H54 (cell line): ENCODE measurements at places on chromosomes 7 and 10.
A peak's percentile ranks its signal among the peaks of the same experiment; 100 is the strongest.

DNA sequence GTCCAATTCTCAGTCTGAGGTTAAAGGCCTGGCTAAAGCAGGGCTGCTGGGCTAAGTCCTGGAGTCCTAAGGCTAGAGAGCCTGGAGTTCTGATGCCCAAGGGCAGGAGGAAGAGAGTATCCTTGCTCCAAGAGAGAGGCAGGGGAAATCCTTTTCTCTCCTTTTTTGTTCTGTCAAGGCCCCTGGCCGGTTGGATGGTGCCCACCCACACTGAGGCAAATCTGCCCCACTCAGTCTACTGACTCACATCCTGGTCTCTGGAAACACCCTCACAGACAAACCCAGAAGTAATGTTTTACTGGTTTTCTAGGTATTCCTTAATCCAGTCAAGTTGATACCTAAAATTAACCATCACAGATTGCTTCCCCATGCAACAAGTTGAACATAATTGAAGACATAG lies 23.0 kb downstream of the ZNF518A start:
- no peak for DNase-seq

DNA sequence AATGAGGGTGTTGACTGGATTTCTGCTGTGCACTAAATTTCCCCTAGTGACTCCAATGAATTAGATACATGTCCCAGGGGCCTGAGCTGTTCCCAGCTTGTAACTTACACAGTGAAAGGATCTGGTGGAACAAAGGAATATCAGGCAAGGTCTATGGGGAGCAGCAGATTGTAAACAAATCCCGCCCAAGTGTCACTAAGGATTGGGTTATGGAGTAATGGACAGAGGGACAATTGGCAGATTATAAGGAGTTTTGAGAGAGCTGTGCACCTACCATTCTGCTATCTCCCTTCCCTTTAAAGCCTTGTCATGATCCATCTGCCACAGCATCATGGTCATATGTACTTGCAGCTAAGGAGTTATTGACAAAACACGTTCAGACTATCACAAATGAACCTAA lies 183.0 kb downstream of the RAB11FIP2 start:
- DNase-seq: no peak

DNA sequence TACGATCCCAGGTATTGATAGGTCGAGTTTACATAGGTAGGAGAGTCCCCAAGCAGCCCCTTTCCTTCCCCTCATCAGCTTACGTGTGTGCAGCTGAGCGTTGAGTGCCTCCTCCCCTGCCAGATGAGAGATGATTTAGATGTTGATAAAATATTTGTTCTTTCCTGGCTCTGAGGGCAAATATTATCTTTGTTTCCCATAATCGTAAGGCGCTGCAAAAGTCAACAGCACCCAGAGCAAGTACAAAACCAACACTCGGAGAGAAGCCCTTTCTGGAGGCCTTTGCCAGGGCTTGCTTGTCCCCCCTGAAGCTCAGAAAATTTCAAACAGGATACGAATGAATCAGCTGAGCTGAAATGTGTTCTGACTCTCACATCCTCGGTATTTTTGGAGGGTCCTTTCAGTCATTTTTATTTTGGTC lies 683.2 kb downstream of the LRMDA start:
- no peak for DNase-seq

GRCh38 chr7:156012412-156012811 lies 200.1 kb upstream of the SHH start:
- no peak for DNase-seq

- no peak for DNase-seq
Measured at GRCh38 chr7:89458114-89458513, 662.6 kb upstream of the TEX47 start.

DNA sequence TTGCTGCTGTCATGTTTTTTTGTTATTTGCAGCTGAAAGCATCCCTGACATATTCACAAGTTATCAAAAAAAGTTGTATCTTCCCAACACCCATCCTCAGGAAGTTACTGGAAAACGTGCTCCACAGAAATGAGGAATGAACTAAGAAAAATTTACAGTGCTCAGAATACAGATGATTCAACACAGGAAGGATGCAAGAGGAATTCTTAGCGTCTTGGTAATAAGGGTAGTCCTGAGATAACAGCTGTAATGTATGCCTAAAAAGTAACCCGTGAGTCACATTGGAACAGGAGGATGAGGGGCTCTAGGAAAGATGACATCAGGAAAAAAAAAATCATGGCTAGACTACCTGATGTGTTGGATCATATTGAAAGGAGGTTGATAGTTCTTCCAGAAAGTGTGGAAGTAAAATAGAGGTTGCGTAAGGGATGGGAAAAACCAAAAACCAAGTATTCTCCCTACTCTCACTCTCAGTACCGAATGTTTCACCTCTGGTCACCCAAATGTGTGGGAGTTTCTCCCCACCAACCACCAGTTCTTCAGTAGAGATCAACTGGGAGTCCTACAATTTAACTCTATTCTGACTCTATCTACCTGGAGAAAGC lies 3.9 kb downstream of the ADAM12 start:
- DNase-seq: no peak

- no peak for DNase-seq
Measured at GRCh38 chr7:51058764-51059163, 257.8 kb downstream of the COBL start.

- no peak for DNase-seq
Measured at GRCh38 chr7:94031865-94032264, 27.7 kb upstream of the BET1 start.

DNA sequence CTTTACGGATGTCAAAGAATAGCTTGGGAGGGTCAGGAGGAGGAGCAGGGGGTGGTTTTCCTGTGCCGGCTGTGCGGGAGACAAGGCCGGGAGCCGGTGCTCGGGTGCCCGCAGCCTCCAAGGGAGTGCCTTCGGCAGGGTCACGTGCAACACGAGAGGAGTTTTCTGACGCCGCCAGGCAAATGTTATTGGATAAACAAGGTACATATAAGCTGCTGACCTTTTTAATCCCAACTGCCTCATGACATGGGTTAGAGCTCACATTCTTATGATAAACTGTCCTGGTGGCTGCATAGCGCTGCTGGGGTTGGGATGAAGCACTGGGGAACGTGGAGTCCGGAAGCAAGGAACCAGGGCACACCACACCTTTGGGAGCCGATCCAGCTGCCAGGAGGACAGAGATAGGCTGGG lies 124.8 kb upstream of the PDLIM1 start:
- no peak for DNase-seq

GRCh38 chr7:32289651-32290414 lies 200.3 kb downstream of the LSM5 start:
- no peak for DNase-seq

- DNase-seq: no peak
Measured at GRCh38 chr7:134470864-134471263, 12.0 kb upstream of the AKR1B1 start.

DNA sequence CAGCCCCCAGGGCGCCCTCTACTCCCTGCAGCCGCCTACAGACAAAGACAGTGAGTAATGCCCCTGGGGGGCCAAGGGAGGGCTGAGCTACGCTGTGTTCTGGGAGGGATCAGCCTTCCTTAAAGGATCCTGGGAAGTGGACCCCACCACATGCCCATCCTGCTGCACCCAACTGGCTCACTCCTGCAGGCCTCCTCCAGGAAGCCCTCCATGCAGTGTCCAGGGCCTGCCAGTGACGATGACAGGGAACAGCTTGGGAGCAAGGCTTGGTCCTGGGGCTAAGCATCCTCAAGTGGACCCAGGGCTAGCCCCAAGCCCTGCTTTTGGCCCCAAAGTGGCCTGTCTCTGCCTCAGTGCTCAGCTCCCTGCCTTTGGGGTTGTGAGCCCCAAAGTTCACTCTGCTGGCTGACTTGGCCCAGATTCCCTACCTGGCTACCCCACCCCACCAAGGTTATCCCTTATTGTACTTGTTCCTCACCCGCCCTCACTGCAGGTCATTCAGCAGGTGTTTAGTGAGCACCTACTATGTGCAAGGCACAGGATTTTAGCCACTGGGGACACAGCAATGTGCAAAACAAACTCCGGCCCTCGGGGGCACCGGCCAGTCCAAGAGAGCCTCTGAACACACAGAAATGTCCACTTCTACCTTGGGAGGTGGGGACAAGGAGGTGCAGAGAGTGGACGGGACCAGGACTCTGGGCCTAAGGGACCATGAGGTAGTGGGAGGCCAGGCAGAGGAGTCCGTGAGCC lies 83.5 kb downstream of the MYL10 start:
- no peak for DNase-seq

GRCh38 chr7:96527133-96527827 lies 182.4 kb downstream of the SEM1 start:
- no peak for DNase-seq

DNA sequence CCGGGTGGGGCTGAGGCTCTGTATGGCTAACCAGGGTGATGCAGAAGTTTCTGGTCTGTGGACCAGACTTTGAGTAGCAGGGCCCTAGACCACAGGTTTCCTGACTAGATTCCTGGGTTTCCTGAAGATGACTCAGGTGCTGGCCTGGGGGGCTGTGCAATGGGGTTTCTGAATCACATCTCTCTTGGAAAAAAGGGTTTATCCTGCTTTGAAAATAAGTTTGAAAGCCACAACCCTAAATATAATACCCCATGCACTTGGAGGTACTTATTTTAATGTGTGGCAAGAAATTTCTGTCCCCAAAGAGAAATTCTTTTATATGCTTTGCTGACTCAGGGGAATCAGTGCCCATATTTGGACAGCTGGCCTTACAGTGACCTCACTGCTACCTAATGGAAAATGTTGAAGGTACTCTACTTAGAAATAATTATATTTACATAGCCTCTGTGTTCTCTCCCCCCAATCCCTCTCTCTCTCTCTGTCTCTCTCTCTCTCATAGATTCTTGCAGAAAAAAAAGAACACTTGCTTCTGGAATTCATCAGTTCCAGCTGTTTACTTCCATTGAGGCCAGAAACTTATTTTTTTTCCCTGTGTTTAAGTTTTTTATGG lies 184.4 kb upstream of the LYZL2 start:
- peak; percentile 66 for DNase-seq

- no peak for DNase-seq
Measured at GRCh38 chr7:51010534-51010933, 227.8 kb upstream of the GRB10 start.

GRCh38 chr7:134941952-134942351 lies 44.4 kb upstream of the AGBL3 start:
- DNase-seq: no peak

DNA sequence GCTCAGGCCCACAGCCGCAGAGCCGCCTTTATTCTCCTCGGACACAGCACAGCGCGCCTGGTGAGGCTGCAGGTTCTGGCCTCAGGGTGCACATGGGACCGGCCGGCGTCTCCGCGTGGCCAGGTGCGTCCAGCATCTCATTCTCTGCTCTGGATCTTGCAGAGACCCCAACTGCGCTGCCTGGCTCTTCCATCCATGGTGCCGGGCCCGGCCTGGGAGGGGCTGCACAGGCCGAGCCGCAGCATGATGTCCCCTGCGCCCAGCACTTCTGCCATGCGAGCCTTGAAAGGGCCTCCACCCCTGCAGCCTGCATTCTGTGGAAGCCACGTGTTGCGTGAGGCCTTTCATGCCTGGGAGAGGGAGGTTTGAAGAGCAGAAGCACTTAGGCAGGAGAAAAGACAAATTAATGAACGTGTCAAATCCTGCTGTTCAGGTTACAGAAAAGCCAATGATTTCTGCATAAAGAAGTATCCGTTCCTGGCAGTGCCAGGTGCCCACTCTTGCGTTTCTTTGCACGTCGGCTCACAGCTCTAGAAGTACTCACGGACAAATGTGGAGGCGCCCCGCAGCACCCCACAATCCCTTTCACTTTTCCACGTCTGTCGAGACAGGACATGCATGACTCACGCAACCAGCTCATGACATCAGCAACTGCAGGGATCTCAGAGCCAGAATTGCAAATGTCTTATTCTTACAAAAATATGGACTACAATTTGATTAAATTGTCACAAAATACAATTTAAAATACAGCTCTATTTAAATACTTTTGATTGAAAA lies 571.4 kb downstream of the DNAJB6 start:
- peak; percentile 35 for DNase-seq

GRCh38 chr7:33286501-33286900 lies 157.1 kb downstream of the BBS9 start:
- no peak for DNase-seq

GRCh38 chr10:123999261-123999660 lies 94.1 kb downstream of the CHST15 start:
- DNase-seq: no peak

GRCh38 chr10:123096452-123096851 lies 39.3 kb upstream of the HMX3 start:
- DNase-seq: no peak

DNA sequence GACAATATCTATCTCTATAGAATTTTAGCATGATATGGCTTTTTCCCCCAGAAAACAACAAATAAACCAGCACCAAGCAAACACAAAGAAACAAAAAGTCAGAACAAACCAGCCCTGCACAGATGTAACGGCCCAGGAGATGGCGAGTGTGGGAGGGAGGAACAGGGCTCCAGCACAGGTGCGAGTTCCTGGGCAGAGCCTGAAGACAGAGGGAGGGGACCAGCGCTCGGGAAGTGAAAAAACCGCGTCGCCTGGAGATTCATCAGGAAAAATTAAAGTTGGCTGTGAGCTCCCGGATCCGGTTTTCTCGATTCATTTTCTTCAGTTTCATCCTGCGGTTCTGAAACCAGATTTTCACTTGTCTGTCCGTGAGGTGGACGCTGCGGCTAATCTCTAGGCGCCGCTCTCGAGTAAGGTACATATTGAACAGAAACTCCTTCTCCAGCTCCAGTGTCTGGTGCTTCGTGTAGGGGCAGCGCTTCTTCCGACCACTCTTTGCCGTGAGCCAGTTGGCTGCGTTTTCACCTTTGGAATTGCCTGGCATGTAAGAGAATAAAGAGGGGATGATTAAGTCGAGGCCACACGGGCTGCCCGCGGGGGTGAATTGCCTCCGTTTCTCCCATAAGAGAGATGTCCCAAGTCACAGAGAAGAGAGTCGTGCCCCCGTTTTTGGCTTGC lies 2.3 kb downstream of the HOXA10 start:
- DNase-seq: no peak

GRCh38 chr10:106816318-106817085 lies 348.0 kb downstream of the SORCS1 start:
- DNase-seq: no peak

DNA sequence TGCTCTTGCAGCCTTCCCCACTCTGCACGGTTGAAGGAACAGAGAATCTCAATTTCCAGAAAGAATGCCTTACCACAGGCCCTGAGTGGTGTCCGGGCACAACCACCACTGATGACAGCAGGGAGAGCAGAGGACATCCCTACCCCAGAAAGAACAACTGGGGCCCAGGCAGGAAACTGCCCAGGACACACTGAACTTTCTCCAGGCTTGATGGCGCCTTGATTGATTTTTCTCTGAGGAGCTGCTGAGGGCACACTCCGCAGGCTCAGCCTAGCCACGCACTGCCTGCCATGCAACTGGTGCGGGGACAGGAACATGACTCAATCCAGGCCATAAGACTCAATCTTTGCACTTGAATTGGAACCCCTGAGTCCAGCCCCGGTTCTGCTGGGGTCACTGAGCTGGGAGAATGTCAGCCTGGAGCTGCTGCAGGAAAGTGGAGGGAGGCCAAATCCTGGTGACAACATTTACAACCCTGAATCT lies 5.9 kb downstream of the AKR1B1 start:
- no peak for DNase-seq

DNA sequence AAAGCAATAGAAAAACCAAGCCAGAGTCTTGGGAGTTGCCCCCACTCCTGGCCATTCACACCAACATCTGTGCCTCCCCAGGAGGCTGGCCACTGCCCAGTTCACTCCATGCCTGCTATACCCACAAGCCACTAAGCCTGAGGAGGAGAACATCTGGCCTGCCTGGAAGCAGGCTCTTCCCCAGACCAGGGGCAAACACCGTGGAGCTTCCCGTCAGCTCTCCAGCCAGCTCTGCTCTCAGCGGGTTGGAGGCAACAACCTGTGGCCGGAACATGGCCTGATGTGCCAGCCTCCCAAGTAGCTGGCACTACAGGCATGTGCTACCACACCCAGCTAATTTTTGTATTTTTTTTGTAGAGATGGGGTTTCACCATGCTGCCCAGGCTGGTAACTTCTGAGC lies 9.1 kb upstream of the PTPRN2 start:
- no peak for DNase-seq
